Tibial artery (tissue), 4 donors: ENCODE measurements at places on chromosomes 5 and 9.
A peak's percentile ranks its signal among the peaks of the same experiment; 100 is the strongest.

DNA sequence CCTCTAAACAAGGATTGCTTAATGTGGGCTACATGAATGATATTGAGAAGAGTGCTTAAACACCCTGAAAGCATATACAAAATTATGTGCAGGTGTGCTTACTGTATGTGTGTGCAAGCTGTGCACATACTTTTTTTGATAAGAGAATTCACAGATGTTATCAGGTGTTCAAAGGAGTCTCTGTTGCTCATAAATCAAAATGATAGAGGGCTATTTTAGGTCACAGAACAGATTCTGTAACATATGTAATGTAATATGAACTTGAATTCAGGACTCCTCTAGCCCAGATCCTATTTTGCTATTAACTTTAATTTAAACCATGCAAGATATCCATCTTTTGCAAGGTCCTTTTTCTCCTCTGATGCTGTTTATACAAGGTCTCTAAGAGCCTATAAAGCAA is 38.2 kb downstream of the CCDC192 start:
- no peak for DNase-seq

DNA sequence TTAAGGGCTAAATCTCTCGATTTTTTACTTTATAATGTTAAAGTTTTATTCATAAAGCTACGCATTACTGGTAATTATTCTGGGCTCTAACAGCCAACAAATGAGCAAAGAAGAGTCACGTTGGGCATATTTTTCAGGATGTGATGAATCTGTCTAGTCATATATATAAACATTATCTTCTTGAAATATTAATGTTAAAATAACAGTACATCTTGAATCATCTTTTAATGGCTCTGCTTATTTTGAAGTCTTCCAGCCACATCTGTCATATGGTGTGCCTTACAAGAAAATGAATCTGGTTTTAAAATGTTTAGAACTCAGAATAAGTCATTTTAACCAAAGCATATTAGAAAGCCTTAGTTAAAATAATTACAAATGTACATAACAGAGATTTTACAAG is 96.9 kb downstream of the CWC27 start:
- DNase-seq: no peak

DNA sequence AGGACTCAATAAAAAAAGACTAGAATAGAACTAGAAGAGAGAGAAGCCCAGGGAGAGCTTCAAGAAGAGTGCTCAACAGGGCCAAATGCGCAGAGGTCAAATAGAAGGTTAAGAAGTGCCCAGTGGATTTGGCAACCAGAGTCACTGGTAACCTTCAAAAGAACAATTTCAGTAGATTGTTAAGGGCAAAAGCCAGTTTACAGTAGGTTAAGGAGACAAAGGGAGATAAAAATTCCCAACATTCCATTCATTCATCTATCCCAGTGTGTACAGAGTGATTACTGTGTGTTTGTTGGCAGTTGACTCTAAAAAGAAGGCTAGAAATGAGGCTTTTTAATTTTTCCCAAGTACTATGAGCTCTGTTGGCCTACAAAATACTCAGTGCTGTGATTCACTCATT is 69.4 kb downstream of the RIGI start:
- no peak for DNase-seq

GRCh38 chr5:145636371-145636770 is 198.8 kb downstream of the PRELID2 start:
- DNase-seq: no peak

DNA sequence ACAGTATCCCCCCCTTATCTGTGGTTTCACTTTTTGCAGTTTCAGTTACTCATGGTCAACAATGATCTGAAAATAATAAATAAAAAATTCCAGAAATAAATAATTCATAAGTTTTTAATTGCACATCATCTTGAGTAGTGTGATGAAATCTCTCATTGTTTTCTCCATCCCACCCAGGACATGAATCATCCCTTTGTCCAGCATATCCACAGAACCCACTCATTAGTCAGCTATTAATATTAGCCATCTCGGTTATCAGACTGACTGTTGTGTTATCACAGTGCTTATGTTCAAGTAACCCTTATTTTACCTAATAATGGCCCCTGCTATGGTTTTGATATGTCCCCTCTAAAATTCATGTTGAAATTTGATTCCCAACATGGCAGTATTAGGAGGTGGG is 40.7 kb downstream of the FAM114A2 start:
- no peak for DNase-seq

GRCh38 chr9:132753593-132753880 is 83.3 kb downstream of the GTF3C4 start:
- no peak for DNase-seq

DNA sequence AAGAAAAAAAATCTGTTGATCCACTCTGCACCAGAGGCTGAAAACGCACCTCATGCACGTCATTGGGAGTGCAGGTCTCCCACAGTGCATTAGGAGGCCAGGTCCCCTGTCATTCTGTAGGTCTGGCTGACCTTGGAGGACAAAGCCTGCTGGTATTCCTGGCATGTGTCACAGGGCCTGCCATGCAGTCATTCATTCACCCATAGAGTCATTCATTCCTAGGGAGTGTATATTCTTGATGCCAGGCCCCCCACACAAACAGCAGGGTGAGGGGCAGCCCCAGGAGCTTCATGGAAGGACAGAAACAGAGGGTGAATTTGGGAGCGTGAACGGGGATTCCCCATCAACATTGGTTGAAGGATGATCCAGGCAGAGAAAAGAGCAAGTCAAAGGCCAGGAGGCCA is 2.2 kb downstream of the GBGT1 start:
- DNase-seq: peak; percentile 62

DNA sequence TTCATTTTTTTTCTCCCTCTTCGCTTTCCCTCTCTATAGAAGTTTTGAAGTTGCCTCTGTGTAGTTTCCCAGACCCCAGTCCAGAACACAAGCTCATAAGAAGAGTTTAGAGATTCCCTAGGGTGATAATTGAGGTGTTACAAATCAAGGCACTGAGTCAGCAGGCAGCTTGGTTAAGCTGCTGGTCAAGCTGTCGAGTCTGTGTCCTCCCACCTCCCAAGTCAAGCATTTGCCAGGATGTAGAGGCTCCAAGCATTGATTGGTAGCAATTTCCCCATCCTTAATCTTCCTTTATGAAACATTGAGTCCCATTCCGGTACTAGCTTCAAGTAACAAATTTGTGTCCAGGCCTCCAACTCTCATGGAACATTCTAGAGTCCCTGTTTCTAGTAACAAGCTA is 47.5 kb upstream of the SLC1A1 start:
- no peak for DNase-seq
